Fibroblast of lung (primary cell): ENCODE measurements at places on chromosomes 2 and 18.
A peak's percentile ranks its signal among the peaks of the same experiment; 100 is the strongest.

- DNase-seq: no peak
These were observed 145.0 kb downstream of the DCC start for GRCh38 chr18:52484977-52485376.

DNA sequence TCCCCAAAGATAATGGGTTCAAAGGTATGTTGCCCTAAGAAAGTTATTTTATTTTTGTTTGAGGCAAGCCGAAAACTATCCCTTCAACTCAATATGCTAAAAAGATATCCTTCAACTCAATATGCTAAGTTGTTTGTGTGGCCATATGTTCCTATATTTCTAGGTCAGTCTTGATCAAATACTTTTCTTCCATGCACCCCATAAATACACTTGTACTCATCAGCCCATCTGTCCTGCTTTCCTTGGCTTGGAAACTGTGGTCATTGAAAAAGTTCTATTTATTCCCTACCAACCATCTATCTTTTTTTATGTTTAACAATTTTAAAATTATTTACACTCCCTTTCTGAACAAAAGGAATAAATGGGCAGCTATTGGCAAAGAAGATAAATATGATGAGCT lies 447.7 kb downstream of the NRXN1 start:
- DNase-seq: no peak

DNA sequence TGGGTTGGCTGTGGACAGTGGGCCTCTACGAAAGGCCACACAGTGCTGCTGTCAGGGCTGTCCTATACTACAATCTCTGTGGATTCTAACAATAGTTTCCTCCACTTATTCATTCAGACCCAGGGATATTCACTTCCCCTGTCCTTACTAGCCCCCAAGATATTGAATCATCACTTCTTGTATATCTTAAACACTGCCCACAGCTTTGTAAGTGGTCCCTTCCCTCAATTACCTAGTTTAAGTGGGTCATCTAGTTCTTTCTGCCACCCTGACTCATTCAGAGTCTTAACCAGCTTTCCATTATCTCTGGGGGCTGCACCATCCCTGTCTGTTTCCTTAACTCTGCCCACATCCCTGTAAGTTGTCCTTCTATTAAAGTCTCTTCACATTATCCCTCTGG lies 69.2 kb downstream of the CD28 start:
- DNase-seq: no peak

DNA sequence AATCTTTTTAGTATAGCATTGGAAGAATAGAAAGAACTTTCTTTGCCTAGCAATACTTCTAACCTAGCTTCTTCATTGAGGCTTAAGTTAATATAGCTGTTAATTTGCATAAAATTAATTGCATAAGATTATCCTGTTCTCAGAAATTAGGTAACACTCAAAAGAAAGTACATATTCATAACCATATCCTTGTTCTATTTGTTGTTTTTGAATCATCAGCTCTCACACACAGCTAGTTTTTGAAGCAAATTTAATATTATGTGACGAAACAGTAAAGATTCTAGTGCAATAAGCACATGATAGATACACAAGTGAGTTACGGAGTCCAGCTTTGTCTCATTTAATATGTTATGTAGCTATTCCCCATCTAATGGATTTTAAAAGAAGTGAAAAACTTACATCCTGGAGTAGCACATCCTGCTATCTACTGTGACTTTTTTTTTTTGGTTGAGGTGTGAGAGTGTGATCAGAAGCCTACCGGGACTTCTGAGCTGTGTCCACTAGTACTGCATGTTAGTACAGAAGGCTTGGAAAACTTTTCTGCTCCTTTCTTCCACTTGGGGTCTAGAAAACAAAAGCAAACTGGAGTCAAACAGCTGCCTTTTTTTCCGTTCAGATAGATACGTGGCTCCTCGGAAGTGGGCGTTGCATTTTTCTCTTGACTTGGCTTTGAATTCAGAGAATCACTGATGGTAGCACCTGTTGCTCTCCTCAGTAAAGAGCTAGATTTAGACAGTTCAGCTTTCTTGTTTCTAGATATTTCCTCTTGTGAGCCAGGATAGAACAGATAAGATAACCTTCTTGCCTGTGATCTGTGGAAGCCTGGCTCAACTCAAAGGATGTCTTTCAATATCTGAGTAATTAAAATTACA lies 27.2 kb downstream of the KDM3A start:
- no peak for DNase-seq

- no peak for DNase-seq
These were observed 331.6 kb downstream of the CCDC85A start for GRCh38 chr2:56515399-56515798.

GRCh38 chr2:80461505-80462197 lies 157.1 kb upstream of the LRRTM1 start:
- DNase-seq: peak; percentile 9

- peak; percentile 54 for DNase-seq
These were observed 6.5 kb upstream of the WNT6 start for GRCh38 chr2:218852911-218853667.

DNA sequence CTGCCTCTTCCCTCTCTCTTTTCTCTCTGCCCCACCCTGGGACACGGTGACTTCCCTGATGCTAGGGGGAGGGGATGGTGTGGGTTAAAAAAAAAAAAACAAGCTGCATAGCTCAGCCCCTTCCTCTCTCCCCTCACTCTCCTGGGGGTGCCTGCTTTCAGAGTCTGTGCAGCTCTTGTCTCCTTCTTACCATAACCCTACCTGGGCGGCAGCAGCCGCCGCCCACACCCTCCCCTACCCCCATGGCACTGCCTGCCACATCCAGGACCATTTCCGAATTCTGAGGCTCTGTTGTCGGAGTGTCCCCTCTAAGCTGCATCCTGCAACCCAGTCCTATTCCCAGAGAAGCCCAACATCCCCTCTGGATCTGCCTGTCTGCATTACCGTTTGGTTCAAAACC lies 16.0 kb downstream of the TTC32 start:
- DNase-seq: no peak

GRCh38 chr2:215556979-215557378 lies 121.1 kb upstream of the FN1 start:
- peak; percentile 58 for DNase-seq

DNA sequence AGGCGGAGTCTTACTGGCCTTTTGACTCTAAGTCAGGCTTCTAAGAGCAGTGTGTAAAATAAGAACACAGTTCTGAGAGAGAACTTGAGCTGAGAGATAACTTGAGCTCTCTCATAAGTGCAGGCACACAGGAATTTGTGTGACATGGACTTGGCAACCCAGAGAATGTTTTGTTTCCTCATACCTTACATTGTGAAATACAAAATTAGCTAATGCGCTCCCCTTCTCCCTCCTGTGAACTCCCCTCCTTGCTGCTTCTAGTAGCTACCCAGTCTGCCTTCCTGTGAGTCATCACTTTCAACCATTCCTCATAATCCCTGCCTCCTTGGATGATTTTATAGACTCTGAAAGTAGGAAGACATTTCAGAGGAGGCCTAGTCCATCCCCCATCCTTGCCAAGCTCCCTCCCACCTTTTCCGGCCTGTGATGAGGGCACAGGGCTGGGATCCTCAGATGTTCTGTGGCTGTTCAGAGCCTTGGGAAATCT lies 22.6 kb downstream of the FER1L5 start:
- DNase-seq: peak; percentile 99

- no peak for DNase-seq
These were observed 114.6 kb downstream of the MAPK4 start for GRCh38 chr18:50674307-50674980.

- DNase-seq: no peak
These were observed 53.0 kb downstream of the BIN1 start for GRCh38 chr2:127053731-127054603.

DNA sequence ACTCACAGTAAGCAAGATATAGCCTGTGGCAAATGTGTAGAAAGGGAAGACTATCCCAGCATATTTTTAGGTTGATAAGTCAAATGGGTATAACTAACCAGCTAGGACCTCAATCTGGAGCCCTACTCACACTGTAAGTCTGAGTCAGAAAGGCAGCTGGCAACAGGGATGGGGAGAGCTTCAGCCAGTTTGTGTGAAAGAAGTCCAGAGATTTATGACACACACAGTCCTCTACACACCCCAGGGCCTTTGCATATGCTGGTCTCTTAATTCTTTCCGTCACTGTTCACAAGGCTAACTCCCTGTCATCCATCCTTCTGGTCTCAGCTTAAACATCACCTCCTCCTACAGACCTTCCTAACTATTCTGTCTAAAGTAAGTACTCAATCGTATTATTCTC lies 5.9 kb upstream of the TCF4 start:
- DNase-seq: peak; percentile 36

DNA sequence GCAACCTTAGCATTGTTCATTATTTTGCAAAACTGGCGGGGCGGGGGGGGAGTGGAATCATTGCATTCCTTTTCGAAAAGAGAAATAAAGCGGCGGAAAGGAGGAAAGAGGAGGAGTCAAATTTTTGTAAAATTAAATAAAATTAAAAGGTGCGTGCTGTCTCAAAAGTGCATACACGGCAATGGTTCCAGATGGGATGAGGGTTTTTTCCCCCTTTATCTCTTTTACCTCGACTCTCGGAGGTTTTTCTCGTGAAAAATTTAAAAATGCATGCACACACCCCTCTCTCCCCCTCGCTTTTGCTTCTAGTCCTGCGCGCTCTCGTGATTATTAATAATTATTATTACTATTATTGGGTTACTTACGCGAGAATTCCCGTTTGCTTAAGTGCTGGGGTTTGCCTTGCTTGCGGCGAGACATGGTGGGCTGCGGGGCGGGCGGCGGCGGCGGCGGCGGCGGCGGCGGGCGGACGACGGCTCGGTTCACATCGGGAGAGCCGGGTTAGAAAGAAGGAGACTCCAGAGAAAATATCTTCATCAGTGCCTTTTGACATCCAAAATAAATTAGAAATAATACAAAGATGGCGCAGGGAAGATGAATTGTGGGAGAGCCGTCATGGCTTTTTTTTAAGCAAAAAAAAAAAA lies 481 bp downstream of the BCL11A start:
- DNase-seq: no peak

DNA sequence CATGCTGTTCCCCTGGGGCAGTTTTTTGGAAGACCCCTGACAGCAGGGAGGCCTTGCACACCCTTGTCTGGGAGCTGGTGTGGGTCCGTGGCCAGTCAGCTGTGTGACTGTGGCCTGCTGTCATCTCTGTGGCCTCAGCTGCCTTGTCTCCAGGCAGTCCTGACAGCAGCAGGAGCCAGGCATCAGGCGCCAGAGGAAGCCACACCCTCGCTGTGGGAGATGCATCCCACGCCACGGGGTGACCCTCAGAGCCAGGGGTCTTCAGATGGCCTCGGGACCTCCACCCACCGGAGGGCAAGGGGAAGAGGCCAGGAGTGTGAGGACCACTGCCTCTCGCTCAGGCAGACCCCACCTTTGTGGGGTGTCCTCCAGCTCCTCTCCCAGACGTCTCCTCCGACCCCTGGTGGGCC lies 5.0 kb downstream of the BOK start:
- DNase-seq: no peak

DNA sequence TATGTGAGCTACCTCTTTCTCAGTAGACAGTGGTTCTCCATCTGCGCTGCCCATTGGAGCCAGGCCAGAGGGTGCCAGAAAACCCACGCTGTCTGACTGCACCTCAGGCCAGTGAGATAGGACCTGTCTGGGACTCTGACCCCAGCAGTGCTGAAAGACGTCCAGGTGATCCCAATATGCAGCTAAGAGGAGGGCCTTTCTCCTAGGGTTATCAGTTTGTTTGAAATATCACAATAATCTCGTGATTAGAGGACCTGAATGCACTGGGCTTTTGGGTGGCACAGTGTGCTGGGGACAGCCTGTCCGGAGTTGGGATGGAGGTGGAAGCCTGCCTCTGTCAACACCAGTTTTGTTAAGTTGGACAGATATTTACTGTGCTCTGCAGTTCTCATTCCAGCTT lies 216.3 kb downstream of the LDLRAD4 start:
- no peak for DNase-seq

- no peak for DNase-seq
These were observed 241.8 kb downstream of the NAPG start for GRCh38 chr18:10767658-10768057.

- no peak for DNase-seq
These were observed 1337.6 kb upstream of the SLC39A10 start for GRCh38 chr2:194319222-194319992.

DNA sequence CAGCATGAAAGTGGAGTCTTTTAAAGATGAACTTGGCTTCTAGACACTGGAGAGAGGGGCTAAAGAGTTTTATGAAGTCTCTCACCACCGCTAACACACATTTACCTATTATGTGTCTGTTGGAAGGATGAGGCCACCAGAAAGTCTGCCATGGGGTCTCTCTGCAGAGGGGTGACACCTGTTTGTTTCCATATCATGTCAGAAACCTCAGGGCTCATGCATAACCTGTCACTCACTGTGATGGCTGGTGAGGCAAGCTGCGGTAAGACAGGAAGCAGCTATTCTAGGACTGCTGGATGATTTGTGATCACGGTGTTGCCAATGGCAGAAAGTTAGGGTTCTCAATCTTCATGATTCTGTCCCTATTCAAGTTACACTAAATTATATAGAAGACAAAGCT lies 60.8 kb upstream of the DNMT3A start:
- no peak for DNase-seq

DNA sequence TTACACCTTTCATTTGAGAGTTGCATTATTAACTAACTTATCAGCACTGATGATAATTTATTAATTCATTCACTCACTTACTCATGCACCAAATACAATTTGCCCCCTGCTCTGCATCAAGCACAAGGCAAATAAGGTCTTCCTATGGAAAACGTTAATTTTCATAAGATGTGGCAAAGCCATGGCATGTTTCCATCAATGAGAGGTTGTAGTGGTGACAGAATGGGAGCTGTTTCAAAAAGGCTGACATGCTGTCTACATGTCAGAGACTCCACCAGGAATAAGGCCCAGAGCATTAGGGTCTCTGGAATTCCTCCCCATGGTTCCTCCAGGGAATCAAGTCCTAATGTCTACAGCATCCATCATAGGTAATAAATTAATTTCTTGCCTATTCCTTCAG lies 978.8 kb downstream of the TMEM182 start:
- DNase-seq: no peak

DNA sequence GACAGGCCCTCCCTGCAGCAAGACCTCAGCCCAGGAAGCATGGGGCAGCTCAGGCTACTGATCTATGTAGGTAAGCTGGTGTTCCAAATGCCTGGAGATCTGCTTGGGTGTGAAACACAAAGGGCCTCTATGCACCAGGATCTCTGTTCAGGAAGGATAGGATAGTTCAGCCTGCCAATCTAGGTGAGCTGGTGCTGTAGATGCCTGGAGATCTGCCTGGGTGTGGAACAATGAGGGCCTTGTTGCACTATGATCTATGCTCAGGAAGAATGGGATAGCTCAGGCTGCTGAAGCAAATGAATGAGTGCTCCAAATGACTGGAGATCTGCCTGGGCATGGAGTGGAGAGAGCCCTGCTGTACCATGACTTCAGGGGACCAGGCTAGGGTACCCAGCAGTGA lies 48.9 kb upstream of the MYL1 start:
- no peak for DNase-seq

DNA sequence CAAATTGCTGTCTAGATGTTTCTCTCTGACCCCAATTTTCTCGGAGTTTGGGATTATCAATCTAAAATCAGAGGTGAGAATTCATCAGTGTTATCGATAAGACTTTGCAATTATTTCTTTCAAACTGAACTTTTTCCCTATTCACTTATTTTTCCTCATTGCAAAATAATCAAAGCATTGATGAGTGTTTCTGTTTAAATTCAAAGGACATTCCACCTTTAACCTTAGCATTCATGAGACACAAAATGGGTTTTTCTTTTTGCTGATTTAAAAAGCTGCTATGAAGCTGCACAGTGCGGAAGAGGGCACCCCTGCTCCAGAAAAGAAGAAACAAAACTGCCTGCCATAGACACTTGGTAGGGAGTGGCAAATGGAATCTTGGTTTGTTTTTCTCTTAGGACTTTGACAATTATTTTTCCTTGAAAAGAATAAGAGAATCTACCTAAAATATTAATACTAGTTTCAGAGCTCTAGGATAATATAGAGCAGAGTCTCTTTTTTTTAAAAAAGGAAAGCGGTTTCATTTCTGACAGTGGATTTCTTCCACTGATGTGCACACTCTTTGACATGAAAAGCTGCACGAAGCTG lies 203.4 kb downstream of the TGIF1 start:
- no peak for DNase-seq
